ENCODE measurements at places on chromosomes 5 and 9. TPM values are rescaled to one million over a fixed set of nuclear protein-coding genes. Genes with fewer than 3 reads are reported as not detected.

DNA sequence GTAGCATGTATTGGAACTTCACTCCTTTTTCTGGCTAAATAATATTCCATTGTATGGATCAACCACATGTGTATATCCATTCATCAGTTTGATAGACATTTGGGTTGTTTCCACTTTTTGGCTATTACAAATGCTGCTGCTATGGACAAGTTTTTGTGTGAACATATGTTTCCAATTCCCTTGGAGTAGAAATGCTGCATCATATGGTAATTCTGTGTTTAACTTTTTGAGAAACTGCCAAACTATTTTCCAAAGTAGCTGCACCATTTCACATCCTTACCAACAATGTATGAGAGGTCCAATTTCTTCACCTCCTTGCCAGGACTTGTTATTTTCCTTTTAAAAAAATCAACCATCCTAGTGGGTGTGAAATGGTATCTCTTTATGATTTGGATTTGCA lies 8.4 kb downstream of the FRRS1L start:
- H3K36me3 ChIP-seq: no peaks in the 10 kb centered on the region
- H3K27ac ChIP-seq: no peak overlapping the region

HMCN2 gene
- total RNA-seq: 1.3 TPM

SOX30 gene
- total RNA-seq: not detected

DNA sequence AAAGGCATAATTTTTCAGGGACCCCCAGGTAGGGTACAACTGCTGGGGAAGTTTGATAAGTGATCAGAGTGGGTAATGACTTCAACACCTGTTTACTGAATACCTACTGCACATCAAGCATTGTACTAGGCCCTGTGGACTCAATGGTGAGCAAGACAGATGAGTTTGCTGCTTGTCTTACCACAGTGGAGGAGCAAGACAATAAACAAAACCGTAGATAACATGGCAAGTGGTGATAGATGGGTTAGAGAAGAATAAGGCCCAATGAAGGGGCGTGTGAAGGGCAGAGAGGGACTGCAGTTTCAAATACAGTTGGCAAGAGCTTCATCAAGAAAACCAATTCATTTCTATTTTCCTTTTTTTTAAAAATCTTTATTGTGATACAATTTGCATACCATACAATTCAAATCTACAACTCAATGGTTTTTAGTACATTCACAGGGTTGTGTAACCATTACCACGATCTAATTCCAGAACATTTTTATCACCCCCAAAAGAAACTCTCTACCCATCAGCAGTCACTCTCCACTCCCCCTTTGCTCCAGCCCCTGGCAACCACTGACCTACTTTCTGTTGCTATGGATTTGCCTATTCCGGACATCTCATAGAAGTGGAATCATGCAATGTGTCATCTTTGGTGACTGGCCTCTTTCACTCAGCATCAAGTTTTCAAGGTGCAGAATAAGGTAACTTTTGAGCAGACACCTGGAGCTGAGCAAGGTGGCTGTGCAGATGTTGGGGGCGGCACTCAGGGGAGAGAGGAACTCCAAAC lies 31.9 kb upstream of the HAND1 start:
- DNase-seq: no peak
- H3K4me1 ChIP-seq: no peaks in the 10 kb centered on the region
- no peak overlapping the region for H3K27ac ChIP-seq

- H3K4me3 ChIP-seq: no peak overlapping the region
- H3K36me3 ChIP-seq: no peaks in the 10 kb centered on the region
- H3K4me1 ChIP-seq: no peaks in the 10 kb centered on the region
- H3K27ac ChIP-seq: no peak overlapping the region
- H3K27me3 ChIP-seq: no peaks in the 10 kb centered on the region
Observed at GRCh38 chr5:3220638-3221288, 374.9 kb upstream of the IRX1 start.

GPR151 gene
- total RNA-seq: not detected
